Activated CD4-positive, alpha-beta T cell treated with anti-CD3 and anti-CD28 coated beads for 4 hours (primary cell): ENCODE measurements at places on chromosomes 2 and 18.

DNA sequence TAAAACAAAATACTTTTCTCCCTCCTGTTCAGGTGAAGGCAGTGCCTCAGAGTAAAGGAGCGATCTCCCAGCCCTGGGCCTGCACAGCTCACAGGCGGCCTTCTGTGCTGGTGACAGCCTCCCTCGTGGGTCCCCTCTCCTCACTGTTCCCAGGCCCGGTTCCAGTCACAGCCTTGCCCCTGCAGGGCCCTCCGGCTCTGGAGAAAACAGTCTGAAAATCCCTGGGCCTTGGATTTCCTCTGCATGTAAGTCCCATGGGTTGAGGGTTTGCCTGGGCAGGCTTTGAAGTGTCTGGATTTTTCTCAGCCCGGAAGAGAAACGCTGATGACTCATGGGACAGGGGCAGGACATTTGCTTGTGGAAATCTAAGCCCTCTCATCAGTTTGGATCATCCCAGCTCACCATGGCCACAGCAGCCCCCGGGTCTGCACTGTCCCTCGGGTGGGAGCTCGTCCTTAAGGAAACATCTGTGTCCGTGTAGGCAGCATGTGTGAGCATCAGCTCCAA lies 186.1 kb upstream of the RAB12 start:
- no peak for DNase-seq

DNA sequence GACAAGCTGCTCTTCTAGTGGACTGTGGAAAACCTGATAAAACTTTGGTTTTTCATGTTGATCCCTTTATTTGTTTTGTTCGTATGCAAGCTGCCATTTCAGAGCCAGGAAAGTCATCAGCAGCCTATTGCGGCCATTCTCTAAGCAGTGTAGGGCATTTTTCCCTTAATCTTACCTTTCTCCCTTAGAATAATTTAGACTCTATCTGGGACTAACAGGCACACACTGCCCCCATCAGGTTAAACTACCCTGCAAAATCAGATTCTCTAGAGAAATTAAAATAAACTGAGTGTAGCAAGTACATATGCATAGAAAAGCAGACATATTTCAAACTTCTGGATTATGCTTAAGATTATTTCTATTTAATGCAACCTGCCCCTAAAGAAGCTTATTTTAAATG lies 347.5 kb downstream of the METTL4 start:
- no peak for DNase-seq

GRCh38 chr2:174764280-174765255 lies at the start of gene CHRNA1:
Gene CHRNA1, minus strand, starts transcription at chr2:174764472. Its CDS starts 78 bp downstream, at chr2:174764394.
- no peak for DNase-seq

DNA sequence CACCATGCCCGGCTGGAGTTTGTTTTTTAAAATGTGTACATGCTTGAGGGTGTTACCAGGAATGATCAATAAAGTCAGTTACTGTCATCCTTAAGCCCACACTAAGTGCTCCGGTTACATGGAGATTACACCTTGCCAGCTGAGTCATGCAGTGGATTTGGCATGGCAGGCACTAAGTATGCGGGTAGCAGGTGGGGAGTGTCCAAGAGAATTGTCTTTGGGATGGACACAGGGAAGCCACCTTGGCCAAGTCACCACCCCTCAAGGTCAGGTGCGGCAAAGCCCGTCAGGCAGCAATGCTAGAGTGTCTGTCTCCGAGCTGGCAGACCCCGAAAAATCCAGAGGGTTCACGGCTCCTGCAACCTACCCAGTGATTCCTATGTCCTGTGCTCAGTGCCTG lies 54.8 kb downstream of the GBX2 start:
- DNase-seq, result no peak

DNA sequence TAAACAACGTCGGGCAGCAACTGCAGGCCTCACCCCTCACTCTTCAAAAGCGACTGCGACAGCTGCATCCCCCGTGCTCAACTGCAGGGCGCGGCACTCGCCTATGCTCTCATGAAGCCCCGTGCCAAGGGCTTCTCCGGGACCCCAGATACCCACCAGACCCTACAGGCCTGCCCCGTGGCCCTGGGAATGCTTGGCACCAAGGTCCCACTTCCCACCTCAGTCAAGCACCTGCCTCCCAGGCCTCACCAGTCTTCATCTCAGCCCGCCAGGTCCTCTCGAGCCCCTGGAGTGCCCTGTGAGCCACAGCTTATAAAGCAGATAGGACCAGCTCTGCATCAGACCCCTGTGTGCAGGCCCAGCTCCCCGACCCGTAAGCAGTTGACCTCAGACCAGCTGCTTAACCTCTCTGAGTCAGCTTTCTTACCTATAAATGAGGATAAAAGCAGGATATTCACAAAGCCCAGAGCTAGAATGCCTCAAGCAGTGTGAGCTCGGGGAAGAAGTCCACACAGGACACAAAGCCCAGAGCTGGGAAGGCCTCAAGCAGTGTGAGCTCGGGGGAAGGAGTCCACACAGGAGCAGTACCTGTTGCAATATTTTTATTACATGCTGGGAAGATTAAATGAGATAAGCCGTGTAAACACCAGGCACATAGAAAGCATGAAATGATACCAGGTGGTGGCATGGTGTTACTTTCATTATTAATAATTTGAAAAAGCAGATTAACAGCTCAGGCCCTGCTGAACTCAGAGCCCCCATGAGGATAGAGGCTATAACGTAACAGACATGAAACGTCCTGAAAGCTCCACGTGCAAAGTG lies 96.9 kb downstream of the HDAC4 start:
- no peak for DNase-seq

DNA sequence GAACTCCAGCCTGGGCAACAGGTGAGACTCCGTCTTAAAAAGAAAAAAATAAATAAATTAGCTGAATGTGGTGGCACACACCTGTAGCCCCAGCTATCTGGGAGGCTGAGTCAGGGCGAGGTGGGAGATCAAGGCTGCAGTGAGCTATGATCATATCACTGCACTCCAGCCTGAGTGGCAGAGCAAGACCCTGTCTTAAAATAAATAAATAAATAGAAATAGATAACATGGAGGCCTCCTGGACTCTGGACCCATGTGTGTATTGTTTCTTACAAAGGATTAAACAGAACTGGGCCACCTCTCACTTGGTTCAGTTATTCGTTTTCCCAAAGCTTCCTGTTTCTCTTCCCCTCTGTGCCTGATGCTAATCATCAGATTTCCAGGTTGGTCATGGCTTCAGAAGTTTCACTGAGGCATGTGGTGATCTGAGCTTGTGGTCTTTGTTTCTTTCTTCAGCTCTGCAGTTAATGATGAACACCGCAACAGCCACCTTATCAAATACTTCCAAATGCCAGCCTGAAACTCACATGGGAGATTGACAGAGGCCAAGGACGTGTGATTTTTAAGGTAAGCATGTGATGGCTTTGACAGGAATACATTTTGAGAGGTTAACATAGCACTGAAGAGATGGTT lies 83.3 kb upstream of the MAP4K4 start:
- no peak for DNase-seq

DNA sequence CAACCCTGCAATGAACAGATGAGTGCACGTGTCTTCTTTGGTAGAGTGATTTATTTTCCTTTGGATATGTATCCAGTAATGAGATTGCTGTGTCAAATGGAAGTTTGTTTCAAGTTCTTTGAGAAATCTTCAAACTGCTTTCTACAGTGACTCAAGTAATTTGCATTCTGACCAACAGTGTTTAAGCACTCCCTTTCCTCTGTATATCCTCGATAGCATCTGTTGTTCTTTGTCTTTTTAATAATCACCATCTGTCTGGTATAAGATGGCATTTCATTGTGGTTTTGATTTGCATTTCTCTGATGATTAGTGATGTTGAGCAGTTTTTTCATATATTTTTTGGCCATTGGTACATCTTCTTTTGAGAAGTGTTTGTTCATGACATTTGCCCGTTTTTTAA lies 1608.3 kb upstream of the ZEB2 start:
- DNase-seq, result no peak

DNA sequence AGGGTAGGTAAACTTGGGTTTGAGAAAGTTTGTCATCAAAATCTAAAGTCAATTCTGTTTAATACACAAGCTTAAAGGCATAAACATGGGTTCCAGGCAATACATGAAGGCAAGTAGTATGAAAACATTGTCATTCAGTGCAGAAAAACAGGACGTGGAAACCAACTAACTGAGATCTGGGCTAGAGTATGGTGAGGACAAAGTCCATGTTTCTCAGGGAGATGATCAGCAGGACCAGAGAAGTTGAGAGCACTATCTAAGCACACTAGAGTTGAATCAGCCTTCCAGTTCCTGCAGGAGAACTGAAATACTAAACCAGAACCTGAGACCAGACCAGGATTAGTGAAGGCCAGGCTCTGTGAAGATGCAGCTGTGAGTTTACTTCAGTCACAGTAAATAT lies 302.8 kb upstream of the CRIM1 start:
- no peak for DNase-seq
